Fibroblast of upper back skin (primary cell): ENCODE measurements at places on chromosomes 11 and 22.
A peak's percentile ranks its signal among the peaks of the same experiment; 100 is the strongest.

DNA sequence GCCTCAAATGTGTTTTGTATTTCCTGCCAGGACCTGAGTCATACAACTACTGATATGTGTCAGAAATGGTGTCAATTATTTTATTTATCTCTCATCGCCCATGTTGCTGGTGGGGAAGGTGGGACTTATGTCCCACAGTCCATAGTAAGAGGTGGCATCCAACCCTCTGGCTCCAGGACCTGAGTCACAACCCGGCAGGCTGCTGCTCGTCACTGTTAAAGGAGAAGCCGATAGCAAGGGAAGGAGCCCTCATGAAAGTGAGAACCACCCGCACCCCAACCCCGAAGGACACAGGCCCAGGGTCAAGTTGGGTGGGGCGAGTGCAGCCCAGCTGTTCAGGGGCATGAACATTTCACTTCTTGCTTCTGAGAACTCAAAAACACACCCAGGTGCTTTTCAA is 33.1 kb upstream of the TP53I11 start:
- DNase-seq = no peak

GRCh38 chr11:69114811-69115523 is 40.8 kb upstream of the SMIM38 start:
- DNase-seq = no peak

DNA sequence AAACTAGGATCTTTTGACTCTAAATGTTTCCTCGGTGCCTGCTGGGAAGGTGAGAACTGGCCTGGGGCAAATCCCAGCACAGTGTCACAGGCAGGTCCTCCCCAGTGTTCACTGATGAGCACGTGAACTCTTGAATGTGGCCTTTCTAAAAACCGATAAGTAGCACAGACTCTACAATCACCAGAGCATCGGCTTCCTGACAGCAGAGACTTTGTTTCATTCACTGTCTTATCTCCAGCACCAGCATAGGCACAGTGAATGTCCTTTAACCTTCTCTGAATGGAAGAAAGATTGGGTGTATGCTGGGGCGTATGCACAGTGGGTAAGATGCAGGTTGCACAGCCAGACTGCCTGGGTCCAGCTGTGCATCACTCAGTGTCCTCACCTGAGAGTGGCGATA is 59.3 kb upstream of the EIF3D start:
- DNase-seq = no peak

DNA sequence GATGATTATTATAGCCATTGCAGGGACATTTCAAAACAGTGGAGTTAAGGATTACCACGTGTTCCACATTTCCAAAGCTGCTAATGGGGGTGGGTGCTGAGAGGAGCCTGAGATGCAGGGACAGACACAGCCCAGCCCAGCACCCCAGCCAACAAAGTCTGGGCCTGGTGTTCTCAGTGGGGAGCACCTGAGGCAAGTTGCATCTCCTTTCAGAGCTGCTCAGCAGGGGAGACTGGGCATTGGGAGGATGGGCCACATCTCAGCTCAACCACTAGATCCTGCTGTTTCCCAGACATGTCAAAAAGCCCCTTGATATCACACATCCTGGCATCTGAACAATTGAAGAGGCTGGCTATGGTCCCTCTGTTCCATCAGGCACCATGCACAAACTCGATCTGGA is 458.0 kb upstream of the KIRREL3 start:
- DNase-seq = no peak

DNA sequence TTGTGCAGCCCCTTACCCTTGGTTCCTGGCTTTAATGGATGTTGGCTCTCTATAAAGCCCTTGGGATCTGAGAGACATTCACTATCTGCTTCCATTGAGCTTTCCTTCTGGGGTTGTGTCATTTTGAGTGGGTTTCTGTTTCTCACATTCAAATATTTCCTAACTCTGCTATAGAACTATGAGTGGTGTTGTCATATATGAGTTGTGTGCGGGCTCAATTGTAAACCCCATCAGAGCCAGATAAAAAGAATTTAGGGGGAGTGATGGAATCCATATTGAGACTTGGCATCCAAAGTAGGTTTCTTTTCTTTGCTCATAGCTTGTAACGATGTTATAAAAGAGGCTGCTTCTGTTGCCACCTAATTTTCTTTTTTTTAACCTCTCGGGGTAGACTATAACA is 41.8 kb upstream of the SPON1 start:
- DNase-seq = no peak

DNA sequence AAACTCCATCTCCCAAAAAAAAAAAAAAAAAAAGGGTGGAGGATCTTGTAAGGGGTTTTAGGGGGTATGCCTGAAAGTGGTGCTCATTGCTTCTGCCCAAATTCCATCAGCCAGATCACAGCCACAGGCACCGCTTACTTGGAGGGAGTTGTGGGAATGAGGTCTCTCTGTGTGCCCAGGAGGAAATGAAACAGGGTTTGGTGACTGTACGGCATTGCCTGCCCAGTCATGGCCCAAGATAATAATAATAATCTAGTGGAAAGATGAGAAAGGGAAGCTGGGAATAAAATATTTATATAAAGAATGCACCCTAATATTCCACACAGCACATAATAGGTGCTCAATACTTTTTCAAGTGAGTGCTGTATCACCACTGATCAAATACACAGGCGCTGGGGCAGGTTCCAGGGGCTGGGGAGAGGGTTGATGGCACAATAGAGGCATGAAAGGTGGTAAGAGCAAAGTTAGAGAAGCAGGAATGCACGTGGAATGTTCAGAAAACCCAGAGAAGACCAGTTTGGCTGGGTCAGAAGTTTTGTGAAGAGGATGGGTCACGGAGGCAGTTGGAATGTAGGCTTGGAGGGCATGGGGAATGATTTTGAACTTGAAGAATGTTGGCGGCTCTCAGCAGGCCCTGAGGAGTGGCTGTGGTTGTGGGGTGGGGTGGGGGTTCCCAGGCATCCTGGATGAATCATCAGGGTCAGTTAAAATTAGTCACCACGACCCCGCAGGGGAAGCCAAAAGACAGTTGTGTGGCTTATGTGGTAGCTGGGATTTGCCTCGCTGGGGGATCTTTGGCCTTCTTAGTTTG is 12.5 kb upstream of the MB start:
- peak; percentile 100 for DNase-seq

GRCh38 chr22:37254867-37255233 is 10.8 kb upstream of the RAC2 start:
- DNase-seq = no peak

GRCh38 chr11:64109332-64109731 is 56.6 kb downstream of the MACROD1 start:
- no peak for DNase-seq

DNA sequence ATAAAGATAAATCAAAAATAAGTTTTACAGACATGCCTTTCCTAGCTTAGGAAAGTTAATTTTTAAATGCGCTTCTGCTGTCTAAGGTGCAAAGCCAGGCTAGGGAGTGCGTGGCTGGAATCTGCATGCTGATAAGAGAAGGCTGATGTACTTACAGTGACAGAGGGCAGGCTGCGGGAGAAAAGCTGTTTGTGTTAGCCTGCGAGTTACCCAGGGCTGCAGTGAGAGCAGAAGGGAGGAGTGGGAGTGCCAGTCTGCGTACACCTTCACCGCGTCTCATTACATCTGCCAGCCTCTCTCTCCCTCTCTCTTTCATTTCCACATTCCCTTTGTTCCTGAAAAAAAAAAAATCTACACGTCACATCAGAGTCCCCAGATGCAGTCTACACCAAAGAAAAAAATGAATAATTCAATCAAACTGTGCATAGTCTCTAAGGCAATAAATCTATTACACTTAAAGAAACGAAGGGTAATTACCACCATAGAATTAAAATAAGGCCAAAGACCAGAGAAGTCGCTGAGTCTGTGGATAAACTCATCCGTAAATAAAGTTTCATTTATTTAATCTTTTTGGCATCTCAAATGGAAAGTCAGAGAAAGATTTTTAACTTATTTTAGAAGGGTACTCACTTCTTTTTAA is 126.4 kb upstream of the C11orf58 start:
- no peak for DNase-seq

DNA sequence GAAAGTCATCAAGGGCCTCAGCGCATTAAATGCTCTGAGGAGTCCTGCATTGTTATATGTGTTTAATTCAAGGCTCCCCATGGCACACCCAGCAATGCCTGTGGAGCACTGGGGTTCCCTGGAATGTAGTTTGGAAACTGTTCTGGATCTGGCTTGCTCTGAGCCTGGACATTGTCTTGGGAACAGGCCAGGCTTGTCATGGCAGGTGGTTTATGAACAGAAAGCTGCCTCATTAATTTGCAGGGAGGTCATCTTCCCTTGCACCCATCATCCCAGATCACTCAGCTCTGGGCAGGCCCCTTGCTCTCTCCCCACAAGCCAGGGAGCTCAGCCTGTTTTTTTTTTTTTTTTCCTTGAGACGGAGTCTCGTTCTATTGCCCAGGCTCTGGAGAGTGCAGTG is 32.9 kb downstream of the RPS6KA4 start:
- DNase-seq = no peak

DNA sequence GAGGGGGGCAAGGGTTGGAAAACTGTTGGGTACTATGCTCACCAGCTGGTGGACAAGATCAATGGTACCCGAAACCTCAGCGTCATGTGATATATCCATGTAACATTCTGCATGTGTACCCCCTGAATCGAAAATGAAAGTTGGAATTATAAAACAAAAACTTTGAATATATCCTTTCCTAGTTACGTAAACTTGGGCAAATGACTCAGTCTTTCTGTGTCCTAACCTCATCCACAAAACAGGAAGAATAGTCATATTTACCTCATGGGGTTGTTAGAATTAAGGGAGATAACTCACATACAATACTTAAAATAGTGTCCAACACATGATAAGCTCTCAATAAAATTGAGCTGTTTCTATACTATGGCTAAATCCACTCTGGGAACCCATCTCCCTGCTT is 620.1 kb upstream of the KIRREL3 start:
- no peak for DNase-seq

DNA sequence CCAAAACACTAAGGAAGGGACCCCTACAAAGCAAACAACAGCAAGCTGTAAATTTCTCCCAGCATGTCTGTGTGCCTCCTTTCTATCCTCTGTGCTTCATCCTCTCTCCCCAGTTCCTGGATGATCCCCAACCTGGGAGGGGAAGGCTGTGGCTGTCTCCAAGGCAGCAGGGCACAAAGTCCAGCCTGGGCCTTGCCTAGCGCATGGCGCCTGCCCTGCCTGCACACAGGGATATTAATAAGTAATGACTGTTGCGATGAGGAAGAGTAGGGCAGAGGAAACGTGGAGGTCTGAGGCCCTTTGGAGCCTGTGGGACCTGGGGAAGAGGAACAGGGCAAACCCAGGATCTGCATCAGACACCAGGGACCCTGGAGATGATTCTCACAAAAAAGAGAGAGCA is 2.0 kb downstream of the USH1C start:
- no peak for DNase-seq

GRCh38 chr11:115183830-115184229 is 320.4 kb downstream of the CADM1 start:
- no peak for DNase-seq

GRCh38 chr11:45060707-45061106 is 85.7 kb upstream of the PRDM11 start:
- no peak for DNase-seq

DNA sequence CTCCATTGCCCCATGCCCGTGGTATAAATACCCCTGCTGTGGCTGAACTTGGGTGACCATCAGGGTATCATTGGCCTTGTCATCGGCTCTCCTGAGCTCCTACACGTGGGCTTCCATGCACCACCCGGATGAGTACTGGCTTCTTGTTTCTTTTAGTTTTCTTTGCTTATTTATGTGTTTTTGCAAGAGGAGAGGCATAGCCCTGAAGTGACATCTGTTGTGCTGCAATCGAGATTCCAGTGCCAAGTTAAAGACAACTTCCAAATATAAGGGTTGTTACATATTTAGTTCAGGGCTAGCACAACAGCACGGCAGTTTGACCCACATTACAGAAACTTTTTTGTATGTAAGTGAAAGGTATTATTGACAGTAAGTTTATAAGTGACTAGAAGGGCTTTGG is 1087.1 kb downstream of the TBC1D22A start:
- no peak for DNase-seq

DNA sequence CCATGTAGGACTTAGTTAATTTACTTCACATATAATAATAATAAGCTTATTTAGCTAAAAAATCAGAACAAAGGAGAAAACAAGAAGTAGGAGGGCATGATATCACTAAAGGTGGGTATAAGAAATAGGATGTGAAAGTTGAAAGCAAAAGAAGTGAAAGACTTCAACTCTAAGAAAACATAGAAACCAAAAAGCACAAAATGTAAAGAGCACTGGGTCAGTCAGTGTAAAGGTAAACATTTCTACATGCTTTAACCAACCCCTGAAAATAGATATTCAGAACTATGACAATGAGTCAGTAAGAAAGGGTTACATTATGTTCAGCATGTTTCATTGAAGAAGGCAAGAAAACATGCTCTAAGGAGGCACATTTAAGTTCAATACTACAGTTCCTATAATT is 298.8 kb downstream of the SWAP70 start:
- DNase-seq = no peak

DNA sequence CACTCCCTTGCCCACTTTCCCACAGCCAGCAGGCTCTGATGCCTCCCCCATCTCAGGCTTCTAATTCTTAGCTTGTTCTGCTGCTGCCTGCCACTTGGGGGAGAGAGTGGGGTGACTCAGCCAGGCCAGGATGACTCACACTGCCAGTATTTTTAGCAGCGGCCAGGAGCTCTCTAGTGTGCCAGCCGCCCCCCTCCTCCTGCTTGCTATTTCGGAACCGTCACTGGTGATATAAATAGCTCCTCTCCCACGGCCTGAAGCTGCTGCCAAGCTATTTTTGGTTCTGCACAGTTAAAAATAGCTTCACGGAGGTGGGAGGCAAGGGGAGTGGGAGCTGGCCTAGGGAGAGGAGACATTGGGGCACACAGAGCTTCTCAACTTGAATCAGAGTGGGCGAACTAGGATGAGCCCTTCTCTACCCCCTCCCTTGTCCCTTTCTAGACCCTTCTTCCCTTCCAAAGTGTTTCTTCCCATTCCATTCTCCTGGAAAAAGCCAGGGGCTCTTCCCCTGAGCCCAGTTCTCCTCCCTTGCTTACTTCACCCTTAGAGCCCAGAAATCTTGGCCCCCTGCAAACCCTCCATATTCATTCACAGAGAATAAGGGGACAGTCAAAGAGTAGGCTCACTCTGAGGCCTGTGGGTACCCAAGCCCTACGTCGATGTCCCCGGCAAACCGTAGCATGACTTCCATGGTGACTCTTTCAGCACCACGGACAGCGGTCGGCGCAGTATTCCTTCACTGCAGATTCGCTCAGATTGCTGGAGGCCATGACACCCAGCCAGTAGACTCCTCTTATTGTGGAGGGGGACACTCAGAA is 2.5 kb upstream of the NPAS4 start:
- DNase-seq = peak; percentile 98
